ENCODE measurements at places on chromosomes 11 and 22. TPM values are rescaled to one million over a fixed set of nuclear protein-coding genes. Genes with fewer than 3 reads are reported as not detected.

The TRIM51 gene
- polyA plus RNA-seq, result not detected

The EP300 gene
- polyA plus RNA-seq, result 18.9 TPM

The TRIM34 gene
- not detected for polyA plus RNA-seq

The GAL3ST1 gene
- polyA plus RNA-seq, result not detected

The KLHDC7B gene
- polyA plus RNA-seq, result not detected

The LRRC56 gene
- 0.76 TPM for polyA plus RNA-seq

The XKR3 gene
- polyA plus RNA-seq, result not detected

The GAL3ST3 gene
- 16.7 TPM for polyA plus RNA-seq

The ISX gene
- not detected for polyA plus RNA-seq

All from neural cell (in vitro differentiated cells).